CD4-positive, alpha-beta T cell (primary cell): ENCODE measurements at places on chromosomes 6 and 20.

DNA sequence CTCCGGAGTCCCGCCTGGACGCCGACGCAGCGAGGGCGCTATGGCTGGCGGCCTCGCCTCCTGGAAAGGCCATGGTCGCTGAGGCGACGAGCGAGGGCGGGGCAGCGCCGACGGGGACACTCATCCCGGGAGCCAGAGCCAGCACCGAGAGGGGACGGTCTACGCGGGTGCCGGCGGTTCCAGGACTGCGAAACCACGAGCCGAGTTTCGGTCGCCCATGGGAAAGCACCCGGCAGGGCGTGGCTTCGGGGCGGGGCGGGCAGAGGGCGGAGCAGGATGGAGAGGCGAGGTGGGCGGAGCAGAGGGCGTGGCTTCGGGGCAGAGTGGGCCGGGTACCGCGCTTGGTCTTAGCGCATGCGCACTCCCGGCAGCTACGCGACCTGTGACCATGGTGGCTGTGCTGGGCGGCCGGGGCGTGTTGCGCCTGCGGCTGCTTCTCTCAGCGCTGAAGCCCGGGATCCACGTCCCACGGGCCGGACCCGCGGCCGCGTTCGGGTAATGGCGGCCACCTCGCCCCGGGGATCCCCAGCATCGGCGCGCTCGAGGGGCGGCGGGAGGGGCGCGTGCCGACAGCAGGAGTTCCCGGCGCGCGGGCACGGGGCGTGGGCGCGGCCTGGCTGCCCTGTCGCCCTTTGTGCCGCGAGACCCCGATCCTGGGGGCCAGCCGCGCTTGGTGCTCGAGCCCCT, at the start of gene BPHL:
BPHL (plus strand) TSS at position 359 of the 687 bp plus-strand sequence; CDS start at position 389, 30 bp downstream.
- peak; percentile 100 for DNase-seq

DNA sequence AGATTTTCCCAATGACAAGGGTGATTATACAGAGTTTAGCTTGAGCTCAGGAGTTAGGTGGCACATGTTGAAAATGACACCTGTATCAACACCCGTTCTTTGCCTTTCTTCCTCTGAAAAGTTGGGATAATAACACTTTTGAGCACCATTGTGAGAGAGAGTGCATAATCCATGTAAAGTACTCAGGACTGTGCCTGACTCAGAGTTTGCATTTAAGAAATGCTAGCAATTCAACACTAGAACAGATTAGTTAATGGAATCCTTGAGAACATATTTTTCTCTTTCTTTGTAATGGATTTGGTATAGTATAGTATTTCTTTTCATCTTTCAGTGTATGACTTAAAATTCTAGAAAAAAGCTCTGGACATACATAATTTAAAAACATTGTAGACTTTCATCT, 449.2 kb downstream of the GJA1 start:
- DNase-seq: no peak

DNA sequence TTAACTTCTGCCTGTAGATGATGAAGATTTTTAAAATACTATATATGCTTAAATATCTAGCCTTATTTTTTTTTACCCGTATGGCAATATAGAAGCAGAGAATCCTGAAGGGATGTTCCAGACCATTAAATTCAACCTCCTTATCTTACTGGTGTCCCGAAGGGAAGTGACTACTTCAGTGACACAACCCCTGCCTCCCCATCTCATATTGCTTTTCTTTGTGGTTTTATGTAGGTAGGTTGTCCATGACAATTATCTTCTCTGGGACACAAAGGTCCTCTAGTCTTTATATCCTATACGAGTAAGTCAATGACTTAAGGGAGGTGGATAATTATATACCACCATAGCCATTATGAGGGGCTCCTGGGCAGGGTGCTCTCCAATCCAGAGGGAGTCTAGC, 57.4 kb upstream of the EMILIN3 start:
- DNase-seq: no peak

DNA sequence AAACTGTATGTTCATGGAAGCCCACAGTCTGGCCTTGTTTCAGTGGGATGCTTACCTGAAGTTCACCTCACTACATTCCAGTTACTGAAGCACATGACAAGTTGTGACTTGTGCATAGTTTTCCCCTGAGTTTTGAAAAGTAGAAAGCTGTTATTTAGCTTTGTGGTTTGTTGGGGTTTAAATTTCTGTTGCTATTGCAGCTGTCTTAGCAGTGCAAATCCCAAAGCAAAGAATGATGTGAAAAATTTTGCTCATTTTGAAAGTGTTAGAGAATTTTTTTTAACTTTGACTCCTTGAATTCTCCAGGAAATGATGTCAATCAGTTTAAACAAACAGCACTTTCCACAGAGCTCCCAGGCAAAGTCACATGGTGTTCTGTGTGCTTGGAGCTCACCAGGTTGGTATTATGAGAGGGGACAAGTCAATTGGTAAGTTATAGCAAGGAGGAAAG, 268.4 kb downstream of the ADGRG6 start:
- no peak for DNase-seq

- no peak for DNase-seq
These were observed 27.8 kb downstream of the SERPINB6 start for GRCh38 chr6:2943564-2943955.

GRCh38 chr20:50526403-50526989, 16.3 kb downstream of the PTPN1 start:
- DNase-seq: no peak

DNA sequence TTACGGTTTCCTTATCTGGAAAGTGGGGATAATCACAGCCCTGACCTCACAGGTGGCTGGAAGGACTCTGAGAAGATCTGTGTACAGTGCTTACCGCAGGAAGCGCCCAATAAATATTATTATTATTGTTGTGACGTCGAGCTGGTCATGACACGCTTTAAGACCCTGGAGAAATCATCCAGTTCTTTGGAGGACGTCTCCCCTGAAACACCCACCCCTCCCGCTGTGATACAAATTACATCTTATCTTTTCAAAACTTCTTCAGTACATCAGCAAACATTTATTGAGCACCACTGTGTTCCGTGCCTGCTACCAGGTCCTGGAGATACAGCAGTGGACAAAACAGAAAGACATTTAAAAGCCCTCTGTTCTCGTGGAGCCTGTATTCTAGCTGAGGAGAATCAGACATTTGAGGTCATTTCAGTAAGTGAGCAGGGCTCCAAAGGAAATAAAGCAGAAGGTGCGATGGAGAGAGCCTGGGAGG, 118.7 kb downstream of the CEBPB start:
- DNase-seq: no peak

GRCh38 chr6:27873021-27873940, 38.9 kb downstream of the OR2B2 start:
- DNase-seq: peak; percentile 90
